Cerebellar nuclear complex (tissue), 1 donor: ENCODE measurements at places on chromosomes 11 and 22.

- DNase-seq: no peak
Measured at GRCh38 chr22:20405931-20406685, 12.2 kb downstream of the ZNF74 start.

GRCh38 chr11:61969838-61970662 is 2.6 kb upstream of the FTH1 start:
- DNase-seq: no peak

DNA sequence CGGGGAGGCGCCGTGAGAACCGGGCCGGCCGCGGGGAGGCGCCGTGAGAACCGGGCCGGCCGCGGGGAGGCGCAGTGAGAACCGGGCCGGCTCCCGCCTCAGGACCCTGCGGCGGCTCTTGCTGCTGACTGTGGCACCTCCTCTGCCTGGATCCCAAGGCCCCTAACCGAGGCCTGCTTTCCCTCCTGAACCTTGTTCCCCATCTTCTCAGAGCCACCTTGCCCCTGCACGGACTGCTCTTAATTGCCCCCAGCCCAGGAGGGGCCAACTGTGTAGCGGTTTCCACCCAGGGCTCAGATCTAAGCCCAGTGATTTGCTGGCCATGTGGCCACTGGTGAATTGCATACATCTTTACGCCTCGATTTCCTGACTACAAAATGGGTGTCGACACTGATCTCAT is 112.2 kb upstream of the B3GAT1 start:
- no peak for DNase-seq

GRCh38 chr22:49655168-49655812 is 172.4 kb downstream of the BRD1 start:
- no peak for DNase-seq

- no peak for DNase-seq
Measured at GRCh38 chr22:48821727-48822126, 1005.9 kb downstream of the BRD1 start.

- DNase-seq: no peak
Measured at GRCh38 chr22:36811094-36811800, 5.6 kb downstream of the PVALB start.

DNA sequence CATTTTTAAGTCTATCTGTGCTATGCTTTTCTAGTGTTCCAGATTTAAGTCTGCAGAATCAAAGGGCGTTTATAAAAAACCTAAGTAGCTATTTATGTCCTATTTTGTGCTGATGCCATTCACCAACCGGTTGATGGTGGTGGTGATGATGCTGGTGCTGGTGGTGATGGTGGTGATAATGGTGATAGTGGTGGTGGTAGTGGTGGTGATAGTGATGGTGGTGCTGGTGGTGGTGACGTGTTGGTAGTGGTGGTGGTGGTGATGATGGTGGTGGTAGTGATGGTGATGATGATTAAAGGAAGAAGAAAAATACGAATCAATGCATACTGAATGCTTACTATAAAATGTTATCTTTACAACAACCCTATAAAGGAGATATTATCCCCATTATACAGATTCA is 178.2 kb downstream of the OPCML start:
- DNase-seq: no peak

GRCh38 chr11:6927030-6927617 is 898 bp downstream of the ZNF215 start:
- no peak for DNase-seq

- DNase-seq: no peak
Measured at GRCh38 chr11:78796956-78797355, 222.3 kb upstream of the NARS2 start.

GRCh38 chr11:2461956-2462542 is 17.2 kb downstream of the KCNQ1 start:
- no peak for DNase-seq

DNA sequence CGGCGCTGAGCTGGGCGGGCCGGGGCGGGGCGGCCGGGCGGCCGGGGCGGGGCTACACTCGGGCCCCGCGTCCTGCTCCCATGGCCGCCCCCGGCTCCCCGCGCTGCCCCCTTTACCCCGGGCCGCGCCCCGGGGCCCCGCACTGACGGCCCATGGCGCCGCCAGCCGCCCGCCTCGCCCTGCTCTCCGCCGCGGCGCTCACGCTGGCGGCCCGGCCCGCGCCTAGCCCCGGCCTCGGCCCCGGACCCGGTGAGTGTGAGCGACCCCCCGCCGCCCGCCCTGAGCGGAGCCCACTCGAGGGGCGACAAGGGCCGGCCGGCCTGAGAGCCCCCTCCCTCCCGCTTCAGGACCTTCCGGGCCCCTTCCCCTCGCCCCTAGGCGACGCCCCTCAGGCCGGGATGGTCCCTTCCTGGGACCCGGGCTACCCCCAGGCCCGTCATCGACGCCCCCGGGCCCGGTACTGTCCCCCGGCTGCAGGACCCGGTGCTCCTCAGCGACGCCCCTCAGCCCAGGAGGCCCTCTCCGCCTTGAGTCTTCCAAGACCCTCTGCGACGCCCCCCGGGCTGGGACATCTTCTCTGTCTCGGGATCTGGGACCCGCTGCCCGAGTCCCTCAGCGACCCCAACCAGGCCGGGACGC is at the start of gene KREMEN1:
TSS of gene KREMEN1 (plus strand) at position 57 of the 639 bp plus-strand sequence. CDS start at position 153, 96 bp downstream.
- DNase-seq: no peak

- DNase-seq: no peak
Measured at GRCh38 chr11:102323542-102324251, 6.4 kb downstream of the BIRC3 start.

- no peak for DNase-seq
Measured at GRCh38 chr22:49354516-49355210, 473.0 kb downstream of the BRD1 start.

DNA sequence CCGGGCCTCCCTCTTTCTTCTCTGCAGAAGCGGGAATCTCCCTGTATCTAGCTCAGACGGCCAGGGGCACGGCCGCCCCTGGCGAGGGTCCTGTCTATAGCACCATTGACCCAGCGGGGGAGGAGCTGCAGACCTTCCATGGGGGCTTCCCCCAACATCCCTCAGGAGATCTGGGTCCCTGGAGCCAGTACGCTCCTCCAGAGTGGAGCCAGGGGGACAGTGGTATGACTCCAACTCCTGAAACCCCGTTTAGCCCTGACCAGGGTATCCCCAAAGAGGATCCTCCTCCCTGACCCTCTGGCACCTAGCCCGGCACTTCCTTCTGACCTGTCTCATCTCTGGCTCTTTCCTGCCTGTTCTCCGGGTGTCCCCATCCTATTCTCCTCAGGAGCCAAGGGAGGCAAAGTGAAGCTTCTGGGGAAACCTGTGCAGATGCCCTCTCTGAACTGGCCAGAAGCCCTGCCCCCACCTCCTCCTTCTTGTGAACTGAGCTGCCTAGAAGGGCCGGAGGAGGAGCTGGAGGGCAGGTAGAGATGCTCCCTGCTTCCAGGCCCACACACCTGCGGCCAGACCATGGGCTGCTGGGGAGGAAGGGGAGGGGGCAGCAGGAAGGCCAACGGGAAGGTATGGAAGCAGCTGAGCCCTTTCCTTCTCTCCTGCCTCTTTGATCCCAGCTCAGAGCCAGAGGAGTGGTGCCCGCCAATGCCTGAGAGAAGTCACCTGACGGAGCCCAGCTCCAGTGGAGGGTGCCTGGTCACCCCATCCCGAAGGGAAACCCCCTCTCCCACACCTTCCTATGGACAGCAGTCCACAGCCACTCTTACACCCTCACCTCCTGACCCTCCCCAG is 12.9 kb downstream of the ROBO3 start:
- DNase-seq: no peak

DNA sequence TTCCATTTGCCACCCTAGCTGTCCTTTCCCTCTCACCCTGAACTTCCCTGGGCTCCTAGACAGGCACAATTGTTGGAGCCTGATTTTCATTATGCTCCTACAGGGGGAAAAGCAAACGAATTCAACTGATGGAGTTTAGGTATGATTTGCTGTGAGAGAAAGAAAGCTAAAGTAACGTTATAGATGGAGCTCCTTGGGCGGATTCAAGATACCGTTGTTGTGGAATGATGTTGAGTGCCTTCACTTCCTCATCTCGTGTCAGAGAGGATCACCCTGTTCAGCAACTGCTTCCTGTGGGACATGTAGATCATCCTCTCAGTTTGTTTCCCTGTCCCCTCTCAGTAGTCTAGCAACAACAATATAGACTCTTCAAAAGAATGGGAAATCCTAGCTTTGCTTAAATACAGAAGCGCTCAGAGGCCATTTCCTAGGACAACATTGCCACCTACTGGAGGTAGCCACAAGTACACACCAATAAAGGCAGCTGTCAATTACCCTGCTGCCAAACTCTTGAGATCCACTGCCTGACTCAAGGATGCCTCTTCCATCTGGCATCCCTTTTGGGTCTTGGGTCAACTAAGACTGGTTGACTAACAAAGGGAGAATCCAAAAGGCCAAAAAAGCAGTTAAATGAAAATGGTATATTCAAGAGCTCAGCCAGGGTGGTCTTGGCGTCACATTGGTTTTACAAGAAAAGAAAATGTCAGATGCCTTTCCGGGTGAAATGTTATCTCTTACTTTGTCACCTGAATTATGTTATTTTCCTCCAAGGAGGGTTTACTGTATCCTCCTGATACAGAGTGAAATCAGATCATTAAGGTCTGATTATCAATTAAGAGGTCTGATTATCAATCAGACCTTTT is 13.5 kb upstream of the DTX4 start:
- DNase-seq: peak; percentile 8

DNA sequence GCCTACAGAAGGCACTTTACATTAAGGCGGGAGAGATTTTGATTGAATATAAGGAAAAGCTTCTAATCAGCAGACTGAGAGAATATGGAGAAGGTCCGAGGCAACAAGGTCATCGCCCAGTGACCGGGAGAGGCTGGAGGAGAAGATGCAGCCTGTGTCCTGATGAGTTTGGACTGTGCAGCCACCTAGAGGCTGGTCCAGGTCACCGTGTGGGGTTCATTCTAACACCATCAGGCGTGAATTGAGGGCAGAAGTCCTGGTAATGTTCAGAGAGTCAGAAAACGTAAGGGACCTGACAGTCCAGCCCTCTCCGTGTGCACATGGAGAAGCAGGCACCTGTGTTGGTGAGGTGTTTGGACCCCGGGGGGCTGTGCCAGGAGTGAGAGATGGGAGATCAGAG is 102.7 kb downstream of the FEZ1 start:
- no peak for DNase-seq

- no peak for DNase-seq
Measured at GRCh38 chr11:121898903-121899302, 217.1 kb downstream of the BLID start.

DNA sequence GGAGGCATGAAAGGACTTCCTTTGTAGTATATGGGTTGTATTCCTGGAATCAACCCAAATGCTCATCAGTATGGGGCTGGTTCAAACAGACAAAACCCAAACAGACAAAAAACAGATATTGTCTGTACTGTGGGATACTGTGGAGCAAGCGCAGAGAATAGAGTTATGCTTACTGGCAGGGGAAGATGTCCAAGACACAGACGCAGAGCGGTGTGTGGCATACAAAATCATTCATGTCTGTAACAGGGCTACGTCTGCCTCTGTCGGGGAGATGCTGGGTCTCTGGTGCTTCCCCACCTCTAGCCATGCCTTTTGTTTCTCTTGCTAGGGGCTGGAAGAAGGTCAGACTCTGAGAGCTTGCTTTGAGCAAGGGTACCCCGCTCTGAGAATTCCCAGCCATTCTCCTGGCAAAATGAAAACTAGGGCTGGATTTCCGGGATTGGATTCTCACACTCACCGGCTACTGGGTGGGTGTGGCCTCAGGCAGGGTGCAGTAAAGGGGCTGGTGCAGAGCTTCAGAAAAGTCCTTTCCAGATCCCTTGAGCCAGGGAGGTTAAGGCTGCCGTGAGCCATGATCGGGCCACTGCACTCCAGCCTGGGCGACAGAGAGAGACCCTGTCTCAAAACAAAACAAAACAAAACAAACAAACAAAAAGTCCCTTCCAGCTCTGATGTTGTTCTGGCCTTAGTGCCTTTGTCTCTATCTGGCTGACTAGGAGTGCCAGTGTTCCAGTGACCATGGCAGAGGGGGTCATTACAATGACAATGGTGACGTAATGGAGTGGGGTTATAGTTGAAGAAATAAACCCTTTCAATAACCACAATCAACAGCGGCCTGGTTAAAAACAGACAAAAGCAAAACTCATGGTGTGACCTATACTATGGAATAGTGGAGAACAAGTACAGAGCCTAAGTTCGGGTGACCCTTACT is 2.9 kb upstream of the ABCC8 start:
- DNase-seq: no peak

GRCh38 chr11:95076416-95076815 is 9.7 kb downstream of the SRSF8 start:
- DNase-seq: no peak

DNA sequence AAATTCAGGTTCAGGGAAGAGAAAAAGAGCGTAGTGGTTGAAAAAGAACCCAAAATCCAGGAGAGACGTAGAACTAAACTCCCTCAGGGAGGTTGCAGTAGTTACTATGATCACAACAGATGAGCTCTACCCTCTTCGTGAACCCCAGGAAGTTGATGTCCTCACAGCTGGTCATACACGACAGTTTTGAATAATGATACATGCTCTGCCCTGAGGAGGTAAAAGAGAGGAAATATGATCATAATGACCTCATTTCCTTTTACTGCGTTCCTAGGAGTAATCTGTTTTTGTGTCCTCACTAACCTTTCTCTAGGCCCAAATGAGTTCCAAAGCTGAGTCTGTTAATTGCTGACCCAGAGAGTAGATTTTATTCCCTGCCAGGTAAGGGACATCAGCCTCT is 1.3 kb downstream of the PATE2 start:
- no peak for DNase-seq

DNA sequence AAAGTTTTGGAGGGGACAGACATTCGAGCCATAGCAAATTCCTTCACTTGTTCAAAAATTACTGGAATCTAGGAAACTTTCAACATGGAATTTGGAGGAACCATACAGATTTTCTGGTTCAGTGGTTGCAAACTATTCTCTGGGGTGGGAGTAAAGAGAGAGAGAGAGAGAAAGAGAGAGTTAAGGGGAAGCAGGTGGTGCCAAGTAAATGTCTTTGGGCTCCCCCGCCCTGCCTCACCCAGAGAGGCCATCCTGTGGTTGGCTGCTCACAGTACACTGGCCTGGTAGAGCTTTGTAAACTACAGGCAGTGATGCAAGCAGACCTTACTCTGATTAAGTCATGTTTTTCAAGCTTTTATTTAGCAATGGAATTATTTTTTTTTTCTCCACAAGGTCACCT is 82.6 kb downstream of the ADAMTS15 start:
- no peak for DNase-seq

GRCh38 chr11:76589964-76590950 is 80.3 kb downstream of the LRRC32 start:
- DNase-seq: no peak

DNA sequence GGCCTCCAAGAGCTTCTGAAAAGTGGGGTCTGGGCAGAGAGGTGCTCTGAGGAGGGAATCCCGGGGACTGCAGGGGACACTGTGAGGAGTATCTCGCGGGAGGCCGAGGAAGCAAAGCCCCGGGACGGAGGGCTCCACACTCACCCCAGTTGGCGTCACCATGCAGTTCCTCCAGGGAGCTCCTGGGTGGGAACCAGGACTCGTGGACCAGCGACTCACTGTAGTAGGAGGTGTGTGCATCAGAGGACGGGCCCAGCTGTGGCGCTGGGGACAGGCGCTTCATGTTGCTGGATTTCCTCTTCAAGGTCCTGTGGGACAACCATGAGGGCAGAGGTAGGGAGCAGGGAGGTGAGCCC is 4.8 kb downstream of the SUN2 start:
- DNase-seq: no peak

- DNase-seq: no peak
Measured at GRCh38 chr11:69603111-69603836, 37.7 kb upstream of the CCND1 start.

- no peak for DNase-seq
Measured at GRCh38 chr11:17776212-17776875, 41.8 kb downstream of the KCNC1 start.

- DNase-seq: no peak
Measured at GRCh38 chr11:134686460-134687061, 274.5 kb upstream of the B3GAT1 start.

GRCh38 chr11:72781313-72782080 is 12.3 kb downstream of the STARD10 start:
- peak; percentile 20 for DNase-seq

- DNase-seq: no peak
Measured at GRCh38 chr11:111417011-111417765, 38.1 kb upstream of the POU2AF1 start.
